ENCODE measurements at places on chromosomes 1 and 21.

- DNase-seq: peak; percentile 3
These were observed 115.0 kb upstream of the TMPRSS2 start for GRCh38 chr21:41622831-41623548.

DNA sequence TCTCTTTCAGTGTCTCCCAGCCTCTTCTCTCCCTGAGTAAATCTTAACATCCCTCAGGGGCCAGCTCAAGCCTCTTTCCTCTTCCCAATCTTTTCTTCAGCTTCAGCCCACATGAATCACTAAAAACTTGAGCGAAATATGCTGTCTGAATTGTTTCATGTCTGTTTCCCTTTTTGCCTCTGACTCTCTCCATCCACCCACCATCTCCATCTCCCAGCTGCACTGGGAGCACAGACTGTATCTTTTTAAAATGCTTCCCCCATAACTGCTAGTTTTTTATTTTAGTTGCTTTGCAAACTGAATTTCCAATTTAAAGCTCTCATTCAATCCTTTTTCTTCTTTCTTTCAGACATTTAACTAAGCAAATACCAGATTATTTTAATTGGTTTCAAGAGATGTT lies 3.0 kb upstream of the AHCTF1 start:
- no peak for DNase-seq

GRCh38 chr1:184447651-184448185 lies 60.9 kb downstream of the C1orf21 start:
- no peak for DNase-seq

DNA sequence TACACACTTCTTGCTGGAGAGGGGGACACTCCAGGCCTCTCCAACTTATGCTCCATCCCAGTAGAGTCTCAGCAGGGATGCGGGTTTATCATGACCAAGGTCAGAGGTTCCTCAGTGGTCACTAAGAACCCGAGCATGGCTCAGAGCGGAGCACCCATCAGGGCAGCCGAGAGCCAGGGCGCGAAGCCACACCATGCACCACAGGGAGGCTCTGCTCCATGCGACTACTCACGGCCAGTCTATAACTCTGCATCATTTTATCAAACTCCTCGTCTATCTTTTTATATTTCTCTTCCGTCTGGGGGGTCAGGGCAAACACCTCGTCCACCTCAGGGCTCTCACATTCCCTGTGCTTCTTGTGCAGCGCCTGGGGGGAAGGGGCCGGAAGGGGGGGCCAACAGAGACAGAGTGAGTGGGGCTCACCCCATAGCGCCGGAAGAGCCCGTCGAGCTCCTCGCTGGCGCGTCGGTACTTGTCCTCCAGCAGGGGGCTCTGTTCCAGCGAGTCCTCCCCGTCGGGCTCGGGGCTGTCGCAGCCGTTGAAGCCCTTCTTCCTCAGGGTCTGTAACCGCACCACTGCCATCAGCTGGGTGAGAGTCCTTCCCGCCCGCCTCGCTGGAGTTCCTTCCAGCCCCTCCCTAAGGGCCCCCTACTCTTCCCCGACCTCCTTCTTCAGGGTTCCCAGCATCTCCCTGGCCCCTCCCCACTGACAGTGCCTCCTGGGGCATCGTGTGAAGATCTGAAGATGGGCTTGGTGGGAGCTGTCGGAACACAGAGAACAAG lies 20.0 kb downstream of the MEF2D start:
- DNase-seq: peak; percentile 68

DNA sequence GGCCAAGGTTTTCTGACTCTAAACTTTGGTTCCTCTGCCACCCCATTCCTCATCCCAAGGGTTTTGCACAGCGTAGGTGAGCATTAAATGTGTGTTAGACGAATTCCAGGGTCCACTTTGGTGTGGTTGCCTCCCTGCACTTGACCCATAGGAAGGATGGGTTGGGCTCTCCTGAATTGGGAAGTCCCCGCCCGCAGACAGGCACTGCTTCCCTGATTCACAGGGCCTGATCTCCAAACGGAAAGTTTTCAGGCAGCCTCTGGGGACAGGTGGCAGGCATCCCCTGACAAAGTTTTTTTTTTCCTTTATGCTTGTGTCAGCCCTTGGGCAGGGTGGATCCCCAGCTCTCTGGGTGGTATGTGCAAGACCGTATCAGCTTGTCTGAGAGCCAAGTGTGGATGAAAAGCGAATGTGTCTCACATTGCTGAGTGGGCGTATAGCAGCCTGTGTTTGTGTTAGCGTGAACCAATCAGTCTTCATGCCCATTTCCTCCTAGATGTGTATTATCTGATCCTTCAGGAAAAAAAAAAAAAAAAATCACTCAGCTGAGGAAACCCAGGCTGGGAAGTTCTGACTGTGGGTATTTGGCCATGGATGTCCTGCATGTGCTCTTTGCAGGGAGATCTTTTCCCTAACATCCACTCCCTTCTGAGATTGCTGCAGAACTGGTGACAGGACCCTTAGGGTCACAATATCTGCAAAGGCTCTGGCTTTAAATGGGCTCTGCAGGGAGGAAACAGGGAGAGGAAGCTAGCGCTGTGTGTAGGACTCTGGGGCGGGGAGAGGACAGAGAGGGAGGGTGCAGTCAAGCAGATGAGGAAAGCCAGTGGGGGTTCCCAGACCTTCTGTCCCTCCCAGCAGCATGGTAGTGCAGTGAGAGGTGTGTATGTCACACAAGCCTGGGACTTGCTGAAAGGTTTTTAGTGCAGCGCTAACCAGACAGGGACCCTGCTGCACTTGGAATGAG lies 42.2 kb upstream of the TRABD2B start:
- DNase-seq: no peak

GRCh38 chr21:35932232-35932911 lies 128.0 kb downstream of the SETD4 start:
- no peak for DNase-seq

GRCh38 chr1:221344693-221345092 lies 397.2 kb downstream of the DUSP10 start:
- no peak for DNase-seq

GRCh38 chr1:98086156-98086555 lies 165.3 kb upstream of the DPYD start:
- no peak for DNase-seq

GRCh38 chr21:30072496-30072895 lies 94.1 kb downstream of the CLDN17 start:
- no peak for DNase-seq

DNA sequence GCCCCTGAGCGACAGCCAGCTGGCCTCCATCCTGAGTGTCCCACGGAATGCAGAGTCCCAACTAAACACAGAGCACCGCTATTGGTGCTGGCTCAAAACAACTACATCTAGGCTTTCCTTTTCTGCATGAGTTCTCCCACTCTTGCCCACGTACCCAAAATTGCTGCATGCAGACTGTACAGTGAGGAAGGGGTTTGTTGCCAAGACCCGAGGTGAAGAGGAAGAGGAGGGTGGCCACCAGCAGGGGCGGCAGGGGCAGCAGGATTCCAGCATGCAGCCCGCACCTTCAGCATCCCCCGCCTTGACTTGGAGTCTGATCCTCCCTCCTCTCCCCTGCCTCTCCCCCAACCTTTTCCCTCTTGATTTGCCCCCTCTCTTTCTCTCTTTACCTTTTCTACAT lies 8.0 kb downstream of the S100A9 start:
- DNase-seq: no peak

DNA sequence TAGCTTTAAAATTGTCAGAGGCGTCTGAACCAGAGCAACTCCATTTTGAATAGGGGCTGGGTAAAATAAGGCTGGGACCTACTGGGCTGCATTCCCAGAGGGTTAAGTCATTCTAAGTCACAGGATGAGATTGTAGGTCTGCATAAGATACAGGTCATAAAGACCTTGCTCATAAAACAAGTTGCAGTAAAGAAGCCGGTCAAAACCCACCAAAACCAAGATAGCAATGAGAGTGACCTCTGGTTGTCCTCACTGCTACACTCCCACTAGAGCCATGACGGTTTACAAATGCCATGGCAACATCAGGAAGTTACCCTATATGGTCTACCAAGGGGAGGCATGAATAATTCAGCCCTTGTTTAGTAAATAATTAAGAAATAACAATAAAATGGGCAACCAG lies 143.6 kb downstream of the GABPA start:
- DNase-seq: no peak

GRCh38 chr1:63960326-63960725 lies 186.5 kb downstream of the ROR1 start:
- no peak for DNase-seq

GRCh38 chr1:17201201-17202021 lies 3.5 kb upstream of the PADI1 start:
- no peak for DNase-seq

GRCh38 chr1:53125623-53126360 lies 16.6 kb downstream of the SLC1A7 start:
- DNase-seq: no peak

GRCh38 chr1:39886757-39887231 lies 3.5 kb upstream of the TRIT1 start:
- no peak for DNase-seq

- no peak for DNase-seq
These were observed 15.9 kb downstream of the CAMTA1 start for GRCh38 chr1:6801199-6801598.

GRCh38 chr1:50985094-50985493 lies 15.0 kb downstream of the CDKN2C start:
- DNase-seq: no peak

DNA sequence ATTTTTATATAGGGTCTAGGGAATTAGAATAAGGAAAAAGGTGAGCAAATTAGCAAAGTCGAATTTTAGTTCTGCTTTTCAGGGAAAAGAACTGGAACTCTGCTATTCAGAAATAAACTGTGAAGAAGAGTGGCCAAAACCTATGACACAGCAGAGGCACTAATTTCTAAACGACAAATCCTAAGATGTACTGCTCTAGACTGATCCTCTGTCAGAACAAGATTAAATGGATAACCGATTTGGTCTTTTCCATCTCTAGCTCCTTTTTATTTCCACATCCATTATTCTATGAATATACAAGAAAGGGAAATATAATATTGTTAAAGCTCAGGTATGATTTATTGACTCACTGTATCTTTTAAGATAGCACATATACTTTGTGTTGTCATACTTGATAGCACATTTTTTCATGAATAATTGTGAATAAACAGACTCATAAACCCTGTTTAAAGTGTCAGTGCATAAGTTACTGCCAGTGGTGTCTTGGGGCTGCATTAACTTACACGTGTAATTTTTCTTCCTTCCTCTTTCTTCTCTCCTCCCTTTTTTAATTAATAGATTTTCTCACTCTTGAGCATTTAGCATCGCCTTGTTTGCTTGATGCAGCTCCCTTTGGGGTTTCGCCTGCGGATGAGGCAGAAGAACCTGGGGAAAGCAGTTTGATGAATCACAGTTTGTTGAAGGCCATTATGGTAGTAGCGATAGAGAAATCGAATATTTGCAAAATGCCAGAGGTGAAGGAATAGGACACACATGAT lies 496.6 kb downstream of the ADGRL2 start:
- no peak for DNase-seq

DNA sequence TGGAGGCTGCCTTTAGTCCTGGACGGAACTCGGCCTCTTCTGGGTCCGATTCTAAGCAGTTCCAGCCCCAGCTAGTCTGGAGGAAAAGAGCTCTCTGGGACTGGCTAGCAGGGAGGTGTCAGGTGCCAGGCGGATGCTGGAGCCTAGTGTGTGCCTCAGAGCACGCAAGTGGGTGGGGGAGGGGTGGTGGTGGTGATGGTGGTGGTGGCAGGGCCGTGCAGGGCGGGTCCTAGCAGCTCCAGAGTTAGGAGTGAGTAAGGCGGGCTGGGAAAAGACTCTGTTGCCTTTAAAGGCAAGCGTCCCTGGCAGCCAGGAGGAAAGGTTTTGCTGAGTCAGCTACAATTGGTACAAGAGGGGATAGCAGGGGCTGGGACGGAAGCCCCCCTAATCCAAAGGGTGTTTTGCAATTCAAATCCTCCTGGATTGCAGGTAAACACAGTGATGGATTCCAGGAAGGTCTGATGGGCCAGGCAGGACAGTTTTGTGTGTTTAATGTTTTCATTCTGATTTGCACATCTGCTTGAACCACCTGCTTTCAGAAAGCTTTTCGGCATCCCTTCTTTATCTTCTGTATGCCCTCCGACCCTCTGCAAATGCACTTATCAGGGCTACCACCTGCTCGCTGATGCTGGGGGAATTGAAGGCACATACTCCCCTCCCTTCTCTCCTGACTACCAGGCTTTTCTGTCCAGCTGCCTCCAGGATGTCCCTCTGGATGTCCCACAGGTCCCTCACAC lies 4.1 kb upstream of the SLC2A1 start:
- DNase-seq: no peak

GRCh38 chr21:37040212-37040611 lies 32.7 kb downstream of the PIGP start:
- no peak for DNase-seq

DNA sequence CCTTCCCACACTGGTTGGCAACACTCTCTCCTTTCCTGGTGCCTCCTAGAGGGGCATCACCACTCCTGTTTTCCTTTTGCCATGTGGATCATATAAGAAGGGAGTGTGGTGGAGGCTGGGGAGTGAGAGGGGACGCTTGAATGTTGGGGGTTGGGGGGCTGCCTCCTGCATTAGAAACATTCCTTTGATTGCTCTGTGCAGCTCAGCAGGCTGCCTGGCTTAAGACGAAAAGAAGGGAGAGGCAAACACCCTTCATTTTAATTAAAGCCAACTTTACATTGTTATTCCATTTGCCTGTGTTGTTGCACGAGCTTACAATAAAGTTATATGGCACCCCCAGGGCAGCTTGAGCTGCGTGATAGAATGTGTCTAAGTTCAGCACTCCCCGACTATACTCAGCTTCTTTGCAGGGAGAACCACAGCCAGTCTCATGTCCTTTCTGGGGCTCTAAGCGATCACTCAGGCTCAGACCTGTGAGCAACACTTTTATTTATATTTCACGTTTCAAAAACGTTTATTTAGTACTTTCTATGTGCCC lies 57.4 kb downstream of the FOXD2 start:
- no peak for DNase-seq

DNA sequence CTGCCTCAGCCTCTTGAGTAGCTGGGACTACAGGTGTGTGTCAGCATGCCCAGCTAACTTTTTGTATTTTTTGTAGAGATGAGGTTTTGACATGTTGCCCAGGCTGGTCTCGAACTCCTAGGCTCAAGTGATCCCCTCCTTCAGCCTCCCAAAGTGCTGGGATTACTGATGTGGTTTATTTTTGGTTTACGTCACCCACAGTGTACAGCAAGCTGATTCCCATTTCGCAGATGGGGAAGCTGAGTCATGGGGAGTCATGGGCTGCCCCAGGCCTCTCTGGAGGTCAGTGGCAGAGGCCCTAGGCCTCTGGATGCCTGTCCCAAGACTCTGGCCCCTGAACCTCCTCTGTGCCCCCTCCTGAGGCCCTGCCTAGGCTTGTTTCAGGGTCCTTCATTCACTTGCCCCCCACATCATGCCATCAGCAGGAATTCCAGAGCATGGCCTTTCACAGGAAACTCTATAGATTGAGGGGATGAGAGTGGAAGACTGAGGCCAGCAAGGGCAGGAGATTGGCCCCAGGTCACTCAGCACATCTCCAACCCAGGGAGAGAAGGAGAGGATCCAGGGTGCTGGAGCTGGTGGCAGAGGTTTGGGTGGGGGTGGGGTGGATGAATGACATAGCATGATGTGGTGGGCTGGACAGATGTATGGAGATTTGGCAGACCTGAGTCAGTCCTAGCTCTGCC lies 266.0 kb downstream of the PTPRU start:
- no peak for DNase-seq

All from stimulated activated CD4-positive, alpha-beta T cell treated with anti-CD3 and anti-CD28 coated beads, Interleukin-1b, Interleukin-23, amount 100 ng/mL, for 24 hours (primary cell).